ENCODE measurements at places on chromosomes 7 and 10. TPM values are rescaled to one million over a fixed set of nuclear protein-coding genes. Genes with fewer than 3 reads are reported as not detected.

GRCh38 chr7:12578930-12579640 is 8.6 kb downstream of the SCIN start:
- no peak for DNase-seq

DNA sequence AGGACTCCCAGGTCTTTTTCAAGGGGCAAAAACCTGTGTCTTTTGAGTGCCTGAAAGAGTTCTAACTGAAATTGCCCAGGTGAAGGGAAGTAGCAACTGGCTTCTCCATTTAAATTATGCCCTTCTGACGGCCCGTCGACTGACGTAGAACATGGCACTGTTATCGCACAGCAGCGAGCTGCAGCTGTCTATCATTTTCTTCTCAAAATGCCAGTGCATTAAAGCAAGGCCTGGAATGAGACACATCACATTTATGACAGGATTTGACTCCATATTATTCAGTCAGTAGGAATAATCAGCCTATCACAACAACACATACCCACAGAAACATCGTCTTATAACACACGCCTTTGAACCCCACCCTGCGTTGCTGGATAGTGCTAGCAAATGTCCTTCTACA is 69.7 kb downstream of the CELF2 start:
- DNase-seq, result no peak

Gene THSD7A
- 0.28 TPM for polyA plus RNA-seq

Gene MARVELD1
- 13.6 TPM for polyA plus RNA-seq

GRCh38 chr7:154873500-154874121 is 129.3 kb downstream of the PAXIP1 start:
- DNase-seq, result no peak

DNA sequence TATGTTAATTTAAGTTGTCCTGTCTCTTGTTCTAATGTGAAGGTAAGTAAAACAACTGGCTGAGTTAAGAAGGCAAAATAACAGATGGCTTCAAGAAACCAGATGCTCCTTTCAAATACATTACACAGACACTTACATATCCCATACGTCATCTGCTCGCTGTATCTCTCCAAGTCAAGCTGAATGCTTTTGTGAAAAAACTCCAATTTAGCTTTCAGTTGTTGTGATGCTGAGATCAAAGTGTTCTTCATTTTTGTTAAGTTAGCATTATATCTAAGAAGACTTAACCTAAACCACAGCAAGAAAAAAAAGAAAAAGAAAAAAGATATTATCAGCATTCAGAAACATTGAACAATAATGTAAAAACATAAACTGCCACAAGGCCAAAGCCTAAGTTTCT is 18.5 kb upstream of the ERLIN1 start:
- DNase-seq, result no peak

DNA sequence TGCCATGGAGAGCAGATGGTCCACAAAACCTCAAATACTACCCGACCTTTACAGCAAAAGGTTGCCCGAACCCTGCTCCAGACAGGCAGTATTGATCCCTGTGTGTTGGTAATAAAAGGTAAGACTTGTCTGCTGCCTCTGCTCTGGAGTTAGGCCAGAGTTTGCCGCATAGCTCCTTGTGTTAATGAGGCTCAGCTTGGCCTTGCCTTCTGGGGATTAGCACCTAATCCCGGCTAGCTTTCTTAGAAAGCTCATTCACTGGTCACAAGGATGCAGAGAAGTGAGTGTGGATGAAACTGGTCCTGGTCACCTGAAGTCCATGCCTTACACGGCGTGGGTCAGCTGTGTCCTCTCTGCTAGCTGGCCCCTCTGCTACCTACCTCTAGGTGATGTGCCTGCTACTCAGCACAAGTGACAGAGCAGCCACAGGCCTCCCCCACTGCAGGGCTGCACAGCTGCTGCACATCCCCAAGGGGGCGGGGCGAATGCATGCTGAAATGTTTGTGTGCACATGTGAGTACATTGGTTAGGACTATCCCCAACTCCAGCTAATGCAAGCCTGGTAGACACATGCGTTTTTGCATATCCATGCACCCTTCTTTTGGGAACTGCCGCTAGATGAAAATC is 31.7 kb upstream of the SYPL1 start:
- no peak for DNase-seq

- DNase-seq, result no peak
Measured at GRCh38 chr10:110370006-110370405, 65.3 kb upstream of the SMNDC1 start.

Gene OR9A2
- not detected for polyA plus RNA-seq

DNA sequence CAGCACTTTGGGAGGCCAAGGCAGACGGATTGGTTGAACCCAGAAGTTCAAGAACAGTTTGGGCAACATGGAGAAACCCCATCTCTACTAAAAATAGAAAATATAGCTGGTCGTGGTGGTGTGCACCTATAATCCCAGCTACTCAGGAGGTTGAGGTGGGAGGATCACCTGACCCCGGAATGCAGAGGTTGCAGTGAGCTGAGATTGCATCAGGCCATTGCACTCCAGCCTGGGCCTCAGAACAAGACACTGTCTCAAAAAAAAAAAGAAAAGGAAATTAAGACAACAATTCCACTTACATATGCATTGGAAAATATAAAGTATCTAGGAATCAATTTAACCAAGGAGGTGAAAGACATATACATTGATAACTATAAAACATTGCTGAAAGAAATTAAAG is 7.2 kb upstream of the OGDH start:
- DNase-seq, result no peak

- no peak for DNase-seq
Measured at GRCh38 chr10:97726636-97727178, 10.2 kb upstream of the ZFYVE27 start.

Measured in stomach (tissue), 19 donors.